ENCODE measurements at places on chromosomes 2 and 18.

DNA sequence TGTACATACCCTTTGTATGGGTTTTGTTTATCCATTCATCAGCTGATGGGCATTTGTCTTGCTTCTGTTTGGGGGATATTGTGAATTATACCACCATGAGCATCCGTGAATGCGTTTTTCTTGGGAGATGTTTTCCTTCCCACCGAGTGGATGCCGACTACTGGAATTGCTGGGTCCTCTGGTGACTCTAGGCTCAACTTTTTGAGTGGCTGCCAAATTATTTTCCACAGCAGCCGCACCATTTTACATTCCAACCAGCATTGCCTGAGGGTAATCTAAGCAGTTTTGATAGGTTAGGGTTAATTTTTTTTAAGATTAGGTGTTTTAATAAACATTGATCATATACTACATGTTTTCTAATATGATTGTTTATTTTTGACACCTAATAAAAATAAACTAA, 220.1 kb downstream of the SNTG2 start:
- DNase-seq, result no peak

GRCh38 chr2:216299588-216299987, 72.7 kb downstream of the MARCHF4 start:
- no peak for DNase-seq

GRCh38 chr18:42828881-42829280, 286.6 kb downstream of the RIT2 start:
- DNase-seq, result no peak

GRCh38 chr18:30056528-30056927, 986.0 kb downstream of the DSC3 start:
- DNase-seq, result no peak

GRCh38 chr2:157143901-157144300, 113.6 kb upstream of the GALNT5 start:
- DNase-seq, result no peak

GRCh38 chr2:52874466-52875106, 893.0 kb upstream of the CHAC2 start:
- DNase-seq, result no peak

GRCh38 chr2:20422402-20423271, 24.2 kb upstream of the RHOB start:
- peak; percentile 66 for DNase-seq

GRCh38 chr2:16055848-16056580, 115.7 kb downstream of the MYCN start:
- DNase-seq, result no peak

DNA sequence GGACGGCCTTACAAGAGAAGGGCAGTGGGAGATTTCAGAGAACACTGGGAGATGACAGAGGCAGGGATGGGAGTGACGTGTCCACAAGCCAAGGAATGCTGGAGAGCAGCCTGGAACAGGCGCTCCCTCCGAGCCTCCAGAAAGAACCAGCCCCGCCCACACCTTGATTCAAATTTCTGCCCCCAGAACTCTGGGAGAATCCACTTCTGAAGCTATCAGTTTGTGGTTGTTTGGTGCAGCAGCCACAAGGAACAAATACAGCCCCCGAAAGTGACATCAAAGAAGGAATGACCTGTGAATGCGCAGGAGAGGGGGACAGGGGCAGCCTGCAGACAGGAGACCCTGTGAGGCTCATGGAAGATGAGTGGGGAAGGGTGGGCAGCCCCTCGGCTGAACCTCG, 67.3 kb downstream of the TWIST2 start:
- no peak for DNase-seq

GRCh38 chr2:9813312-9814128, 29.8 kb upstream of the TAF1B start:
- DNase-seq, result peak; percentile 56

- no peak for DNase-seq
Observed at GRCh38 chr2:231263118-231263831, 64.8 kb downstream of the ARMC9 start.

DNA sequence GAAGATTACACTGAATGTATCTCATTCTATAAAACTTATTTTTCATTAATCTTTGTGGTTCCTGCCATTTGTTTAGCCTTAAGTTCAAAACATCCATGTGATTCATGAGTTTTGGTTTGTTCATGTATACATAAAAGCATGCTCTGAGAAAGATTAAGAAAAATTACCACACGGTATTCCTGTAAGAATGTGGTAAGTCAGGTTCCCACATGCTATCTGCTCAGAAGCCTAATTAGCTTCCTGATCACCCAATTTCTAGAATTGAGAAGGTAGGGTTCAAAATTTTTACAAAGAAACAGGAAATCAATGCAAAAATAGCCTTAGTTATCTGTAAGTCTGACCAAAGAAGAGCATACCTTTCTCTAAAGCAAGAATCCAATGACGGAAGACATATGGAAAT, 241.6 kb upstream of the VRK2 start:
- DNase-seq, result no peak

GRCh38 chr2:63049970-63050333, 678 bp upstream of the OTX1 start:
- DNase-seq, result no peak

- no peak for DNase-seq
Observed at GRCh38 chr2:31654241-31654640, 73.5 kb upstream of the SRD5A2 start.

- DNase-seq, result no peak
Observed at GRCh38 chr2:48397846-48398245, 132.1 kb upstream of the STON1 start.

DNA sequence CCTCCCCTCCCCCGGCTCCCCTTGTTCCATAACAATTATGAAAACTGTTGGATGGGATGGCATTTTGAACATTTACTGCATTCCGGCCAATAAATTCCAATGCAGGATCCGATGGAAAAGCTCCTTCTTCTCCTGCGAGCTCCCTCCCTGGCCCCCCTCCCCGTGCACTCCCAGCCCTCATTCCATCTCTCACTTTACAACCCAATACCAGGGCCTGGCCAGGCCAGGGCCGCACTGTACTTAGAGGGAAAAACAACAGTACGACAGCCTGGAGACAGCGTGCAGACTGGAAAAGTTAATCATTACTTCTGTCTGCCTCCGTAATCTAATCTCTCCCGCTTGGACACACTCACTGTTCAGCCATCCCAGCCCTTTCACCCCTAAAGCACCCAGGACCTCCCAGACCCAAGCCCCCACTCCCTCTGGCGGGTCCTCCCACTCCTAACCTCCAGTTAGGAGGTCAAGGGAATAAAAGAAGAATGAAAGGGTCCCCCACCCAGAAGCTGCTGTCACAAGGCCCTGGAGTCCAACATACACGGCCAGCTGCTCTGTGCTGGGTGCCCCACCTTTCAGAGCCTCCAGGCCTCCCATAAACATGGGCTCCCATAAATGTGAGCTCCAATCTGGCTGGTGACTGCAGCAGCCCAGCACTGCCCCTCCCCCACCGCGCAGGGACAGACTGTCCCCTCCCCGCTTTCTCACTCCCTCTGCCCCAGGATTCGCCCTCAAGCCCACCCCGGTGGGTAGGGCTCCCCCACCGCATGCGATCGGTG, 20.6 kb downstream of the SMAD7 start:
- peak; percentile 62 for DNase-seq

Data from ovary (tissue), 10 donors.